ENCODE measurements at places on chromosomes 7 and 10.
A peak's percentile ranks its signal among the peaks of the same experiment; 100 is the strongest.

- DNase-seq: no peak
Measured at GRCh38 chr10:32888161-32888927, 69.7 kb downstream of the ITGB1 start.

DNA sequence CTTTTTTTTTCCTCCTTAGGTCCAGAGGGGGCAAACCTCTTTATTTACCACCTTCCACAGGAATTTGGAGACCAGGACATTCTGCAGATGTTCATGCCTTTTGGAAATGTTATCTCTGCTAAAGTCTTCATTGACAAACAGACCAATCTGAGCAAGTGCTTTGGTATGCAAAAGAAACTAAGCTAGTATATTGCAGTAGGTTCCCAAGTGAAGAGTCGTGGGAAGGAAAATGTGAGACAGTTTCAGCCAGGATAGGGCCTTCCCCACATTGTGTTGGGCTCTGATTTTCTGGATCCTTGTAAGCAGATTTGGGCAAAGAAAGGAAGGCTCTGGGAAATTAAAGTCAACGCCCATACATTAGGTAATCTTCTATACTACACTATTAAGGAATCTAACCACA is 285.6 kb downstream of the USP6NL start:
- peak; percentile 63 for DNase-seq

GRCh38 chr7:55170335-55171069 is 151.7 kb downstream of the EGFR start:
- DNase-seq: no peak

- DNase-seq: no peak
Measured at GRCh38 chr10:3404381-3404780, 231.8 kb upstream of the PITRM1 start.

All from fibroblast of skin of scalp (primary cell).